ENCODE measurements at places on chromosomes 6 and 20.

DNA sequence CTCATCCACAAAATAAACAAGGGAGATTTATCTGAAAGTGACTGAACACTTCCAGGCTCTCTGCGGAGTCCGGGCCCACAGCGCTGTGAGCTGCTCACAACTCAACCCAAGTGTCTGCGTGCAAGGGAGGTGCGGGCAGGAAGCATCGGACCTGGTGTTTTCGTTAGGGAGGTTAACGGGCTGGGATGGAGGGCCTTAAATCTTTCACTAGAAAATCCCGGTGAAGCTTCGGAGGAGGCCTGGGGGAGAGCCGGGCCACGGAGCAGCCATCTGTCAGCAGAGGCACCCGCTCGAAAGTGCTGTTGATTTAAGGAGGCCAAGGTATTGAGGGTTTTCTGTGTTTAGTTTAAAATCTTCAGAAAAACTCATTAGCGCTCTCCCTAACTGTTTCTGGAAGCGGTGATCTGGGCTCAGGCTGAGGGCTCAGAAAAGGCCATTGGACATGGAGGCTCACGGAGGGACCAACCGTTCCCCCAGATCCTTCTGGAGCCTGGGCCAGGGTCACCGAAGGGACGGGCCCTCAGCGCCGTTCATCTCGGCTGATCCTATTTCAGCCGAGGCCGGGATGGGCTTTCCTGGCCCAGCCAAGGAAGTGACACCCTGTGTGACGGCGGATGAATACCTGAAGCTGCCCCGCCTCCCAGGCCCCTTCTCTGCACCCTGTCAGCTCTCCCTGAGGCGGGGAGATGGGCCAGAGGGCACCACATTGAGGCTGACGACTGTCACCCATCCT is 20.7 kb downstream of the GATA5 start:
- DNase-seq, result no peak

- no peak for DNase-seq
These were observed 392.4 kb downstream of the QKI start for GRCh38 chr6:163806755-163807499.

DNA sequence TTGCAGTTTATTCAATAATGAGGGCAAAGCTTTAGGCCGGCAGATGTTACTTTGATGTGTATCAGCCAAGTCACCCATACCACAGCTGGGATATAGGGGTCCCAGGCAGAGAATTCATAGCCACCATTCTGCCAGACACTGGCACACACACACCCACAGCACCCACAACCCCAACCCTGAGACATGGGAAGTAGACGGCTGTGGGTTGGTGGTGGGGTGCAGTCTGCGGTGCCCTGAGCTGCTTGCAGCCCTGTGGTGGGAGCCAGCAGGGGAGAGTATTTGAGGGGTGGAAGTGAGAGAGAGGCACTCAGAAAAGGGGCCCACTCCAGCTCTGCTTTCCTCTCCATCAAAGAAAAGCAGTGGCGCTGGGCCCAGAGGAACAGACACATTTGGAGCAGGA is 125.3 kb downstream of the FOXO3 start:
- no peak for DNase-seq

DNA sequence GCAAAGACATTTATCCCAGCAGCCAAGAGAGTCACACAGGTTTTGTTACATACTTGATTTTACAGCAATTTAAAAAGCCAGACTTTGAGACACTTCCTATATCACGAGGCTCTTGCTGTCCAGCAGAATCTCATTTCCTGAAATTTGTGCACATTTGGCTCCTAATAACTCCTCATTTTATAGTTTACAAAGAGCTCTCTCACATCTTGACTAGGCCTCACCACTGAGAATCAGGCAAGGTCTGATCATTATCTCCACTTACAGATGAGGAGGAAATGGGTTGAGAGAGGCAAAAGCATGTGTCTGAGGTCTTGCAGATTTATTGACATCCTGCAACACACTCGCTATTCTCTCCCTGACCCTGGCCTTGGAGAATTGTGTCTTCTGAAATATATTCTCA is 426.8 kb downstream of the MAFB start:
- DNase-seq, result no peak

- DNase-seq, result no peak
These were observed 86.5 kb downstream of the ASXL1 start for GRCh38 chr20:32444474-32445220.

GRCh38 chr20:36070451-36070850 is 84.1 kb upstream of the EPB41L1 start:
- no peak for DNase-seq

DNA sequence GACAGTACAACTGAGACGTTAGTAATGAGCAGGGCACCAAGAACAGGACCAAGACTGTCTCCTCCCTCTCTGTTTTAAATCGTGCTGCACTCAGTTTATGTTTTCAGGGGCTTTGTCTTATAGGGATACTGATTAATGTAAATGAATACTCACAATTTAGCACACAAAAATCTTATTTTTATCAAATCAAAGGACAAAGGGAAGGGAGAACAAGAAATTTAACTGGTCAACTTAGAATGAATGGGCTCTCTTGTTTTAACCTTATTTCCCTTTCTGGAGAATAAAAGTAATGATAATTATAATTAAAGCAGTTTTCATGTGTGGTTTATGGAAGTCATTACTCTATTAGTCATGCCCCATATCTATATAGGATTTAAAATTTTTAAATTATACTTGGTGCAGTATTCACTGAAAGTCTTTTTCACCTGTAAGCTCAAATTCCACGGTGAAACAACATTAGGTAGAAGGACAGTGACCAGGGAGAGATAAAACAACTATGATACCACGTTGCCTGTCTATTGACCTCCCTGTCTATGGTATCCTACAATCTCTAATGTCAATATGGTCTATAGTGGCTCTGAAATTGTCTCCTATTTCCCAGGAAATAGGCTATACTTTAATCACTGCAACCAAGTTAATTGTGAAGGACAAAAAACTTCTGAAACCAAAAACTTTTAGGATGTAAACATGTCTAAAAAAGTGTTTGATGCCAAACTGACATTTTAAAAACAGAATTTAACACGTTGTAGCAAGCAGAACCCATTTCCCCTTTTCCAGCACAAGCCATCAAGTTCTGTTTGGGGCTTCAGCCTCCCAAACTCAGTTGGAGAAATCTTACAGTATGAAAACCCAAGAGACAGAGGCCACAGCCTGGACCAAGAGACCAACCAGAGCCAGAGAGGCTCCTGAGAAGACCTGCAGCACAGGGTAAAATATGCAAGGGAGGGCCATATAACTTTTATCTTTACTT is 15.0 kb downstream of the ELOVL5 start:
- no peak for DNase-seq

GRCh38 chr6:113276601-113277000 is 580.5 kb upstream of the MARCKS start:
- no peak for DNase-seq

GRCh38 chr20:40176098-40176841 is 512.8 kb downstream of the MAFB start:
- DNase-seq, result no peak

DNA sequence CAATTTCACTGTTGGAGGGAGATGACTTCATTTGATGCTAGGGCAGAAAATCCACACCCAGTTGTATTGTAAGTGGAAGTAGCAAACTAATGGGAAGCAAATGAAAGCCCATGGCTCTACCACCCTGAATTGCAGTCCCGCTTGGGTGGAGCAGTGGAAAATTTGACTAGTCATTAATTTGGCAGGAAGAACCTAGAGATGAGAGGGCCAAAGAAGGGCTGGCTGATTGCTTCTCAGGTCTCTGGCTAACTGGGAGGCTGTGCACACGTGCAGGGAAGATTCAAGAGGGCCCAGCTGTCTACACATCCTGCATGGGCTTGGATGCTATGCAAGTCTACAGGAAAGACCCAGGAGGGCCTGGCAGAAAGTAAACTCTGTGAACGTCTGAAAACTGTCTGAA is 466.2 kb downstream of the TFAP2A start:
- DNase-seq, result no peak

GRCh38 chr6:37965964-37966676 is 146.6 kb downstream of the ZFAND3 start:
- DNase-seq, result no peak

- no peak for DNase-seq
These were observed 296.8 kb downstream of the UTRN start for GRCh38 chr6:144581812-144582537.

GRCh38 chr6:5068153-5068751 is 16.9 kb upstream of the PPP1R3G start:
- DNase-seq, result no peak

- DNase-seq, result no peak
These were observed 353.2 kb downstream of the SAMD5 start for GRCh38 chr6:147861696-147862095.

GRCh38 chr6:163922562-163922961 is 508.0 kb downstream of the QKI start:
- no peak for DNase-seq

GRCh38 chr6:3231247-3232016 is 4.0 kb upstream of the TUBB2B start:
- no peak for DNase-seq

GRCh38 chr6:2744209-2744771 is 6.4 kb downstream of the MYLK4 start:
- no peak for DNase-seq

DNA sequence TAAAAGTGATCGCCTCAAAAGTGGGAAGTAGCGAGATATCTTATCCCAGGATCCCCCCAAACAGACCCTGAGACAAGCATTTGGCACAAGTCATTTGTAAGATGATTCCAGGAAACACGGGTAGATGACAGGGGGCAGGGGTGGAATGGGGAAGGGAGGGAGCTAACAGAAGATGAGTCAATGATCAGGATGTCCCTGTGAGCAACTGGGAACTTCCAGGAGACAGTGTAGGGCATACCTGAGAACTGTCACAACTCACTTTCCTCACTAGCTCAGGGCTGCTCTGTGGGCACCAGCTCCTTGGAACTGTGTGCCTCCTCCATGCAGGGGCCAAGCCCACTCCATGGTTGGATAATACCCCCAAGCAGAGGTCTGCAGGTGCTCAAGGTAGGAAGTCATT is 38.5 kb upstream of the VSX1 start:
- no peak for DNase-seq

DNA sequence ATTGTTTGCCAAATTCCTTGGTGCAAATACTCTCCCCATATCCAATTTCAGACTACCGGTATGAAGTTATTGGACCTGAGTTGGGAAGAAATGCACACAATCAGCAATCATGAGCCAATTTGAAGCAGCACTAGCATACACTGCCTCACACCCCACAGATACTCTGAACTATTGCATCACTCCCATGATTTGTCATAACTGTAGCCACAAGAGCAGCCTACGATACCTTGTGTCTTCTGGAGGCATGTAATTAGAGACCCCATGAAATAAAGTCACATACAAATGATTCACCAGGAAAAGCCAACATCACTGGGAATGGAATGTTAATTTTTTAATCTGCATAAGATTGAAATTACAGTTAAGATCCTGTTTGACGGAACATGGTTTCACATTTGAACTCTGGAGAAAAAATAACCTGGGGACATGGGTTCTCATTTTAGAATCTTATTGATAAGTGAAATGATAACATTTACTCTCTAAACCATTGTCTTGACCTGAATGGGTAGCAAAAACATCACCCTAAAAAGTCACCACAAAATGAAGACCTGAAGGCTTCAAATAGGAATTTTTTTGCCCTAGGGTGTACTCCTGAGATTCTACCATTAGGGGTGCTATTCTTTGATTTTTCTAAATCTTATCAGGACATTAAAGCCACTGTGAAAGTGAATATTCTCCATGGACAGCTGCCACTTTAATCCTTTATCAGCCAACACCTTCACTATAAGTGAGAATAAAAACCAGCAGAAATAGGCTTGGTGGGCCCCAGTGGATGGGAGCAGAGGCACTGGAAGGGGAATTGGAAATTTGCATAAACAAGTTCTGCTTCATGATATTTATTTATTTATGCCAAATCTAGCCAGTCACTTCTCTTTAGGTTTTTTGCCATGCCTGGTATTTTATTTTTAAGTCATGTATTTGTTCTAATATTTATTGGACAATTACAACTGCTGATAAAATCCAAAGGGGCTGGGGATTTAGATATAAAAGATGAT is 34.5 kb upstream of the HBS1L start:
- no peak for DNase-seq

GRCh38 chr20:22797103-22797502 is 212.7 kb upstream of the FOXA2 start:
- DNase-seq, result no peak

DNA sequence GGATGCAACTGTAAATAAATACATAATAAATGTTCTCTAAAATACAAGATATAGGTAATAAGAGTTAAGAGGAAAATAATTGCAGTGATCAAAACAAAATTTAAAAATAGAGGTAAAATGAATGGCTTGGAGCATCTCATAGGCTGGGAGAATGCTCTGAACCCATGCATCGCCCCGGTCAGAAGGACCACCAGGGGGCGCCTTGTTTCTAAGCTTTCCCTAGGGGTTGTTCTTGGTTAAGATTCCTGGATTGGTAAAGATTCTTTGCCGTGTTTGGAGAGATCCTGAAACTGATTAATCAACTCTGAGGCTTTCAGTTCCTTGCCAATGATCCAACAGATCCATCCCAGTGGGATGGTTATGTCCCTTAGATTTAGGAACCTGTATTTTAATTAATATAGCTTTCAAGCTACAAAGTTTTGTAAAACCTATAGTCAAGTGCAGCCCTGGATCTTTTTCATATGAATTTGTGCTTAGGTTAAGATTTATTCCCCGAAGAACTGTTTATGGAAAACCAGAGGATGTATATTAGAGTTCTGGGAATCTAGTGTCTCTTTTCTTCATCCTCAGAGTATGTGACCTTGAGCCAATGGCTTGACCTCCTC is 45.3 kb upstream of the PRELID3B start:
- peak; percentile 78 for DNase-seq

DNA sequence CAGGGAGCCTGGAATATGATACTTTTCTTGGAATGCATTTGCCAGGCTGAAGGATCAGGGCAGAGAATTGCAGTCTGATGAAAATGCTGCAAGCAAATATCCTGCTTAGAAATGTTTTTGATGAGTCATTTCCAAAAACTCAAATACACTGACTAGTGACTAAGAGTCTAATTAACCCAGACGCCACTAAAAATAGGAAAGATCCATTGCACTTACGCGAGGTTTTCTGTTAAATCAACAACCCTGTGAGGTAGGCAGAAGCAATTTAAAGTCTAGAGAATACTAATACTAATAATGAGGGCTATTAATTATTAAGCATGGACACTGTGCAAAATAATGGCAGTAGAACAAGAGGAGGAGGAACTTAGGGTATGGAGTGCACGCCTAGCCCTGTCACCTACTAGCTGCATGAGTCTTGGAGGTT is 130.1 kb upstream of the DOK5 start:
- no peak for DNase-seq

DNA sequence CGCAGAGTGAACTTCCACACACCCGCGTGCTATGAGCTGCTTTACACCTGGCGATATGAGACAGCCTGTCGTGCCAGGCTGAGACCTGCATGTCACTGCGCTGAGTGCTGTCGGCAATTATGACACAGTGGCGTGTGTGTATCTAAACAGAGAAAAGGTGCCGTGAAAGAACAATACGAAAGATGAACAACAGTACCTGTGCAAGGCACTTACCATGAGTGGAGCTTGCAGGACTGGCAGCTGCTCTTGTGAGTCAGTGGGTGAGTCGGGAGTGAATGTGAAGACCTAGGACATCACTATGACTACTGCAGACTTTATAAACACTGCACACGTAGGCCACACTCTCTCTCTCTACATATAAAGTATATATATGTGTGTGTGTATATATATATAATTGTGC is 68.5 kb upstream of the DUSP22 start:
- no peak for DNase-seq
